ENCODE measurements at places on chromosomes 6 and 20.

DNA sequence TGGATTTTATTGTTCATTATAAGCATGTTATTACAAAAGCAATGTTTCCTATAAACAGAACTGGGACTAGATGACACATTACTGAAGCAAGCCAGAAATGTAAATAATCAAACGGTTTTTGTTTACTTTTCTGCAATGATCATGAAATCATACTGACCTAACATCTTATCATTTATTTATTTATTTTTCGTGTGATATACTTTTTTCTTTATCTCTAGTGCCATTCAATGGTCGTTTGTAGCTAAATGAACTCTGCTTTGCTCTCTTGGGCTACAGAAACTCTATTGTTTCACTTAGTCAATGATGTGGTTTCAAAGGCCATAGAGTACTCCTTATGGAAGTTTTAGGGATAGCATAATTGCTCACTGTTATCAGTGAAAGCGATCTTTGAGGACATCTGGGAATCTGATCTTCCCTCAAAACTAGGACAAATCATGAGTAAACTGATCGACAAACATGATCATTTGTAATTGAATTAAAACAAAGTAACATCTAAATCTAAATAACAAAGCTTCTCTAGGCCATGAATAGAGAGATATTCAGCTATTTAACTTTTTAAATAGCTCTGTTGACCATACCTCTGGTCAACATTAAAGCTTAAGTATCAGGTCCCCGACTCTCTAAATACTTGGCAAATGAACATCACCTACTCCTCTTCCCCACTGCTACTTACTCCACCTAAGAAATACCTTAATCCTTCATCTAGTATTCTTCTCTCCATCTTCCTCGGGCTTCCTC is 933.4 kb downstream of the TFAP2A start:
- no peak overlapping the region for H3K27ac ChIP-seq
- H3K36me3 ChIP-seq: no peaks in the 10 kb centered on the region
- no peaks in the 10 kb centered on the region for H3K4me1 ChIP-seq
- no peak for DNase-seq
- H3K27me3 ChIP-seq: no peaks in the 10 kb centered on the region

- H3K4me3 ChIP-seq: no peak overlapping the region
- DNase-seq: no peak
- no peaks in the 10 kb centered on the region for H3K4me1 ChIP-seq
- no peak overlapping the region for H3K27ac ChIP-seq
- H3K36me3 ChIP-seq: no peaks in the 10 kb centered on the region
- no peaks in the 10 kb centered on the region for H3K27me3 ChIP-seq
Measured at GRCh38 chr6:43936476-43936875, 166.5 kb downstream of the VEGFA start.

- H3K4me1 ChIP-seq: no peaks in the 10 kb centered on the region
- H3K36me3 ChIP-seq: no peaks in the 10 kb centered on the region
- H3K27me3 ChIP-seq: peaks cover 2% of the 10 kb centered on the region
Measured at GRCh38 chr20:44448753-44449546, 26.7 kb upstream of the TTPAL start.

DNA sequence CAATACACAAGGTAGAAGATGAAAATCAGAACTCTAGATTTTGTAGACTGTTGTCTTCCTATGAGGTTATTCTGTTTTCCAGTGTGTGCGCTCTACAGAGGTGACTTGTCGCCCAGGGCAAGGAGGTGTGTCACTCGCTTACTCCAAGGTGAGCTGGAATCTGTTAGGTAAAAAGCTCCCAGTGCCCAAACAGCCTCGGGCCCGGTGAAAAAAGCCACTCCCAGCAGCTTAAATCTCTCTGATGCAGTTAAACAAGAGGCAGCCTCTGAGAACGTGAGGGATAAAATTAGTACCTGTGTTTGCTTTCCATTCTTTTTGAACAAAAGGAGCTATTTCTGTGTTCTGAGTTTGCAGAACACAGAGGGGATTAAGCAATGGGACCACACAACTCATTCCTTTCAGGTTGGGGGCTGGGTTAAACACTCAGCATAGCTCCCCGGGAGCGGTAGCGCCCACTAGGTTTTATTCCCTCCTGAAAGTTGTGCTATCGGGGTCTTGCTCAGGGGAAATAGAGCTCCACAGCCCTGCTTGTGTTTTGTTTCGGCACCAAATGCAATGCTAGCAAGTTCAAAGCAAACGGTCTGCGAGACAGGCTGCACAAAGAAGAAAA is 181.2 kb downstream of the FOXA2 start:
- H3K27me3 ChIP-seq: peaks cover 7% of the 10 kb centered on the region
- H3K4me3 ChIP-seq: peak overlapping the region; percentile 27
- DNase-seq: no peak
- no peak overlapping the region for H3K27ac ChIP-seq
- no peaks in the 10 kb centered on the region for H3K36me3 ChIP-seq
- H3K4me1 ChIP-seq: peaks cover 28% of the 10 kb centered on the region

DNA sequence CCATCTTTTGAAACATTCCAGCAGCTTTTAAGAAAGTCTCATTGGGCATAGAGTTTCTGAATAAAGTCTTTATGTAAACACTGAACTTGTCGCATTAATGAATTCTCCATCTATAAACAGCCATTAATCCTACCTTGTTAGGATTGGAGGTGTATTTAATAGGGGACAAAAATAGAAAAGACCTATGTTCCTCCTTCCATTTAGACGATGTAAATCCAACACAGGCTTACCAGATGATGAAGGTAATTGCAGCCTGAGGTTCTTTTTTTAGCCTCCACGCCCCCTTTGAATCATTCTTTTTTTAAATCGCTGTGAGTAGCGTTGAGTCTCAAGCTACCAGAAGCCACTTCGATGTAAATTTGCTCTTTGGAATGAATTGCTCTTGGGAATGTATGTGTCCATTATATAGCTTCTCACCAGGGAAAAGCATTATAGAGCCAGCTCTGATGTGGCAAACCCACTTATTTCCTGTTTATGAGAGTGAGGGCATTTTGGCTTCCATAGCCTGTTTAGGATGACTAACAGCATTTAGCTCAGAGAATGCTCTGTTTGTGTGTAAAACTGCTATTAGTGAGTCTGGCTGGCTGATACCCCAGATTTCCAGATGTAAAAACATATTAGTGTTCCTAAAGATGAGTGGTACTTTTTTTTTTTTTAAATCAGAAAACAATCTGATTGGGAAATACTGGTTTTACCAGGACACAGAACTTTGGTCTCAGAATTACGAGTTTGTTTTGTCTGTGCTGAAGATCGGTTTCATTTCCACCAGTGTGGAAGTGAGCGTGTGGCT is 74.9 kb upstream of the CLDN20 start:
- DNase-seq: no peak
- H3K4me3 ChIP-seq: no peak overlapping the region
- no peak overlapping the region for H3K27ac ChIP-seq
- no peaks in the 10 kb centered on the region for H3K27me3 ChIP-seq
- no peaks in the 10 kb centered on the region for H3K36me3 ChIP-seq

DNA sequence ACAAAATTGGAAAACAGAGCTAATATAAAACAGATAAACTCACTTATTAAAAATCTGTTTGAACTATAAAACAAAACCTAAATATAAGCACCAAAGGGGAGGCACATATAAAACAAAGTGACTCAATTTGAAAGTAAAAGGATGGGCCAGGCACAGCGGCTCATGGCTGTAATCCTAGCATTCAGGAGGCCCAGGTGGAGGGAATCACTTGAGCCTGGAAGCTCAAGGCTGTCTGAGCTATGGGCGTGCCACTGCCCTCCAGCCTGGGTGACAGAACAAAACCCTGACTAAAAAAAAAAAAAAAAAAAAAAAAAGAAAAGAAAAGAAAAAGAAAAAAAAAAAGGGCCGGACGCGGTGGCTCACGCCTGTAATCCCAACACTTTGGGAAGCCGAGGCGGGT is 31.1 kb upstream of the SMAP1 start:
- no peak overlapping the region for H3K27ac ChIP-seq
- no peak for DNase-seq
- no peaks in the 10 kb centered on the region for H3K36me3 ChIP-seq
- no peak overlapping the region for H3K4me3 ChIP-seq
- no peaks in the 10 kb centered on the region for H3K4me1 ChIP-seq

DNA sequence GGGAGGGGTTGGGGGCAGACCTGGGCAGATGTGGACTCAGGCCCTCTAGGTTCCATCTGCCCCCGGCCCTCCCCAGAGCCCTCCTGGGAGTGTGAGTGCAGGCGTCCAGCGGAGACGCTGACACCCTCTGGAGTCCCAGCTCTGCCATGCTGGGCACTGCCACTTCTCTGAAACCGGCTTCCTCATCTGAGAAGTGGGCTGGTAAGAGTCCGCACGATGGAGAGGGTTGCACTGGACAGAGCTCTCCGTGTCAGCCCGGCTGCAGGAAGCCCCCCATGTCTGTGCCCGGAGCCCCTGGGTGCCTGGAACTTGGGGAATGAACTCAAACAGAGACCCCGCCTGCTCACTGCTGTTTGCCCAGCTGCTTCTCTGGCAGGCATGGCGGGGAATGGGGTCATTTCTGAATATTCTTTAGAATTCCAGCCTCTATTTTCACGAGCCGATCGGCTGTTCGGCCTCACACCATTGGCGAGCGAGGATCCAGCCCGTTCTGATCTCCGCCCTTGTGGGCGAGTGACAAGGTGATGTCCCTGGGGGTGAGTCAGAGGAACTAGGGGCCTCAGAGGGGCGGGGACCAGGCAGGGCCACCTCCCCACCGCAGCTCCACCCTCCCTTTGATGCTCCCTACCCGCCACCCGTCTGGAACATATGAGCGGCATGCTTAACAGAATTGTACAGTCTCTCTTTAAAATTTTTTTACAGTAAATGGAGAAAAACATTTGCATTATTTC is 47.8 kb upstream of the GATA5 start:
- no peaks in the 10 kb centered on the region for H3K27me3 ChIP-seq
- peak; percentile 66 for DNase-seq
- peak overlapping the region; percentile 39 for H3K4me3 ChIP-seq
- H3K36me3 ChIP-seq: no peaks in the 10 kb centered on the region
- no peak overlapping the region for H3K27ac ChIP-seq
- H3K4me1 ChIP-seq: peaks cover 14% of the 10 kb centered on the region

- peaks cover 3% of the 10 kb centered on the region for H3K4me1 ChIP-seq
- H3K27ac ChIP-seq: no peak overlapping the region
- peaks cover 34% of the 10 kb centered on the region for H3K27me3 ChIP-seq
Measured at GRCh38 chr20:34215711-34216381, 25.4 kb upstream of the ASIP start.

Data from naive thymus-derived CD8-positive, alpha-beta T cell (primary cell).